ENCODE measurements at places on chromosomes 6 and 20. TPM values are rescaled to one million over a fixed set of nuclear protein-coding genes. Genes with fewer than 3 reads are reported as not detected.

The SRC gene
- polyA plus RNA-seq, result 53.5 TPM

The IBTK gene
- polyA plus RNA-seq, result 56.8 TPM

The COL9A3 gene
- polyA plus RNA-seq, result 10.3 TPM

DNA sequence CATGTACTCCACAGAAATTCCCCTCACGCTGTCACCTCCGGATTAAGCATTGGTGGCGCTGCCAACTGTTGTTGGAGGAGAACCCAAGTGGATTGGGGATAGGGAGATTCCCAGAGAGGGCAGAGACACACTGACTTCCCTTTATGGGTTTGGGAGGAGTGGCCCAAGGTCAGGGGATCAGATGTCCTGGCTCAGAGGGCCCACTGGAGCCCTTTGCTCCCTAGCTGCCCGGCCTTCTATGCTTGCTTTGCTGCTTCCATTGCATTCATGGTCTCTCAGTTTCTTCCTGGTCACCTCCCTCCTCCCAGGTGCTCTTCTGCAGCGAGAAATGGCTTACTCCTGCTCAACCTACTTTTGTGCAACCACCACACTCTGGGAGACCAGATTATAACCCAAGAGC lies 14.3 kb downstream of the CUL9 start:
- no peak for DNase-seq

DNA sequence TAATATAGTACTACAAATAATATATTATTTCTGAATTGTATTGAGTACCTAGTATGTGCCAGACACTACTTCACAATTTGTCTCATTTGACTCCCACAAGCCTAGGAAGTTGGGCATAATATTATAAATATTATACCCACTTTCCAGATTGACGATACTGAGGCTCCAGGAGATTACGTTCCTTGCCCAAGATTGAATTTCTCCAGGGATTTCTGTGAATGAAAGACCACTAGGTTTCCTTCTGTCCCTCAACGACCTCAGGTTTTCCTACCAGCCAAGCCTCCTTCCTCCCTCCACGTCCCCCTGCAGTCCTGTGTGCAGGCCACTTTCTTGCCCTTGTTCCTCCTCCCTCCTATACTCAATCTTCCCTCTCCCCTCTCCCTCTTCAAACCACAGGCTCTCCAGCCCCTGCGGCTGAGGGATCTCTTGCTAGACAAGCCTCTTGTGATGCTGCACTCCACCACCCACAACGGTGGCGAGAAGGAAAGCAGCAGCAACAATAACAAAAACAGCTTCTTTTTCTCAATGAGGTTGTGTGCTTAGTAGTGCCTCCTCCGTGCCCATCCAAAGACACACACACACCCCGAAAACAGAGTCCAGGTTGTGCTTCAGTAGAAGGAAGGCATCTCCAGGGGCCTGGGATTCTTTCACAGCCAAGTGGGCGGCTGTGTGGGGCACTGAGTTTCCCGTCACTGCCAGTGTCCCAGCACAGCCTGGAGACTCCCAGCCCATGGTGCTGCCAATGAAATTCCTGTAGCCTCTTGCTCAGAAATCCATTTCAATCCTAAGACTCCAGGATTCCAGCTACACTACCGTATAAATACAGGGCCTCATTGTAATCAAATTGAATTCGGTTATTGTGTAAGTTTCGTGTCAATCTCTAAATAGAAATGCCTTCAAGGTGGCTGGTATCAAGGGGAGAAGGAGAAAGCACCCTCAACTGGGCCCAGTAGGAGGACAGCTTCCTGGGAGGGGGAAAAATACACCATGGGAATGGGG lies 94.4 kb downstream of the NCR2 start:
- DNase-seq, result no peak

DNA sequence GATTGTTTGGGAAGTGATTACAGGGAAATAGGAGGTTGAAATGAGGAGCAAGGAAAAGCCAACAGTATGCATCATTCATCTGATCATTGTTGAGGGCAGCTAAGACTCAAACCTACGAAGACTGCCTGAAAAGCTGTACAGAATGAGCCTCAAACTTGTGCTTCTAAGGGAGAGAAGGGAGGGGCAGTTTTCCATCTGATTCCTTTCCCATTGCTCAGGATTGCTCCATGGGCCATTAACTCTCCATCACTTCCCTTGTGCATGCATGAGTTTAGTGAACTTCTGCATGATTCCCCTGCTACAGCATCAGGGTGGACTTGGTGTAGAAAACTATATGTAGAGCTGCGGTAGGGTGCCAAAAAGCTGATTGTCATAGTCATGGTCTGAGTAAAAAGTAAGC lies 742.7 kb upstream of the SLC35B3 start:
- peak; percentile 10 for DNase-seq

DNA sequence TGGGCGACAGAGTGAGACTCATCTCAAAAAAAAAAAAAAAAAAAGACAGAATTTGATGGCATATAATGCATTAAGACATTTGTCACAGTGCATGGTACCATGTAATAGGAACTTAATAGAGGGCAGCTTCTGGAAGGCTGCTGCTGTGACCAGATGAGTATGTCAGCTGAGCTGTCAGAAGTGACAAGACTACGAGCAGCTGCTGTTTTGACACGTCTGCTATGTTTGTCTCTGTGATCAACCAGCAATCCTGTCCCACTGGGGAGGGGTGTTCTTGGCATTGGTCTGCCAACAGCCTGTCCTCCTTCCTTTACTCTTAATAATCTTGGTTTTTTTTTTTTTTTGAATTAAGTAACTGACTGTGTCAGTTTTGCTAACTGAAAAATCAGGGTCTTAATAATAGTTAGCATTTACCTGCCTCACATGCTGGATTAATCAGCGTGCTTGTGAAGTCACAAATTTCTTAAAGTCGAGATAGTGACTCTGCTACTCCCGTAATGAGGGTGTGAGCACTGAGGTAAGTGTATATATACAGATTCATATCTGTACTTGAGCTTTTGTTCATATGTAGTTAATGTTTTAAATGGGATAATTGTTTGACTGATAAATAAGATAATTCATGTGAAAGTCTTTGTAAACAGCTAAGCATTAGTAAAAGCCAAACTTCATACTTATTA lies 152.4 kb downstream of the BMP2 start:
- DNase-seq, result no peak

DNA sequence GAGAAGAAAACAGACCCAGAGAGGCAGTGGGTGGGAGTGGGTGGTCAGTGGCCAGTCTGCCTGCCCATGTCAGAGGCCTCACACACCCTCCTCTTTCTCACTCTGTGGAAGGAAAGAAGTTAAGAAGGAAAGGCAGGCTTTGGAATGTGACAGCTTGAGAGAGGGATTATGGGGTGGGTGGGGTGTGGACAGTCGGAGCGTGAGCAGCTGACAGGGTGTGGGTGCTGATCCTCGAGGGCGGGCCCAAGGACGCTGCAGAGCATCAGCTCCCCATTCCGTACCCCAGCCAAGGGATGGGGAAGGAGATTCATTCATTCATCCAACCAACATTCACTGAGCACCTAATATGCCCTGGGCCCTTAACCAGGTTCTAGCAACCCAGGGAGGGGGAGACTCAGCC lies 4.8 kb downstream of the TGM6 start:
- no peak for DNase-seq

DNA sequence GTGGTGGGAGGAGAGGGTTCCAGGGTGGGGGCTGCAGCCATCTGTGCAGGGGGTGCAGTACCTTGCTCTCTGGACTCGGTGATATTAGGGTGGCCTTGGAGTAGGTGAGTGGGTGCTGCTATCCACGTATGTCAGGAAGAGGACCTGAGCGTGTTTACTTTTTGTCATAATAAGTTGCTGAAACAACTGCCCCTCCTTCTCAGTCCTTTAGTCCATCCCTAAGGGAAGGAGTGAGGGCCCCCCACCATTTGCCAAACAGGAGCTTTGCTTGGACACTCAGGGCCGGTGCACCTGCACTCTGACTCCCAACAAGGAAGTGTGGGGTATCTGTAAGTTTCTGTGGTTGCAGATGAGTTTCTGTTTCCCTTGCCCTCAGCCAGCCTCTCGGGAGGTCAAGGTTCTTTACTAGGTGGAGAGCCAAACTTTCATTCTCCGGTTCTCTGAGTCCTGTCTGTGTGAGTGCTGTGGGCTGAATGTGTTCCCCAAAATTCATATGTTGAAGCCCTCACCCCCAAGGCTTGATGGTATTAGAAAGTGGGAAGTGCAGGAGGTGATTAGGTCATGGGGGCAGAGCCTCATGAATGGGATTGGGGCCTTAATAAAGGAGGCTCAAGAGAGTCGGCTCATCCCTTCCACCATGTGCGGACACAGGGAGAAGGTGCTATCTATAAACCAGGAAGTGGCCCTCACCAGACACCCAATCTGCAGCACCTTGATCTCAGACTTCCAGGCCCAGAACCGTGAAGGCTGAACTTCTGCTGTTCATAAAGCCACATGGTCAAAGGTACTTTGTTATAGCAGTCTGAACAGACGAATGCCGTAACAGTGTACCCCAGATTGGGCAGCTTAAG lies 19.6 kb upstream of the CCR6 start:
- no peak for DNase-seq
